Large intestine (tissue), 12 donors: ENCODE measurements at places on chromosomes 5 and 9. TPM values are rescaled to one million over a fixed set of nuclear protein-coding genes. Genes with fewer than 3 reads are reported as not detected.

DNA sequence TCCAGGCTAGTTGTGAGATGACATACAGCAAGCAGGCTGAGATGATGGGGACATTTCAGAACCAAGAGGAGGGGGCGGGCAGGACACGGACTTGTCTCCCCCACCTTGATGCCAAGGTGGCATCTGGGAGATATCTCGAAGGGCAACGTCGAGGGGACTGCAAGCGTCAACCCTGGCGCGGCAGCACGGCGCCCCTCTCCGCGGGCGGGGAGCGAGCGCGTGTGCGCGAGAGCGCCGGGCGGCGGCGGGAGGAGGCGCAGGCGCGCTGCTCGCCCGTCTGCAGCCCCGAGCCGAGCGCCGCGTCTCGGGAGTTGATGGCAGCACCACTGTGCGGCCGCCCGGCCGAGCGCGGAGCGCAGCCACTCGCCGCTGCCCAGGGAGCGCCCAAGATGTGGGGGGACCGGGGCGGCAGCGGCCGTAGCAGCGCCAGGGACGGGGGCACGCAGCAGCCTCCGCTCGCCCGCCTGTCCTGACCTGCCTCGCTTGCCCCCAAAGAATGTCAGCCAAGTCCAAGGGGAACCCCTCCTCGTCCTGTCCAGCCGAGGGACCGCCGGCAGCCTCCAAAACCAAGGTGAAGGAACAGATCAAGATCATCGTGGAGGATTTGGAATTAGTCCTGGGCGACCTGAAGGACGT, at the start of gene PRR16:
PRR16 (plus strand) TSS at position 310 of the 636 bp plus-strand sequence.
- peak; percentile 26 for DNase-seq

DNA sequence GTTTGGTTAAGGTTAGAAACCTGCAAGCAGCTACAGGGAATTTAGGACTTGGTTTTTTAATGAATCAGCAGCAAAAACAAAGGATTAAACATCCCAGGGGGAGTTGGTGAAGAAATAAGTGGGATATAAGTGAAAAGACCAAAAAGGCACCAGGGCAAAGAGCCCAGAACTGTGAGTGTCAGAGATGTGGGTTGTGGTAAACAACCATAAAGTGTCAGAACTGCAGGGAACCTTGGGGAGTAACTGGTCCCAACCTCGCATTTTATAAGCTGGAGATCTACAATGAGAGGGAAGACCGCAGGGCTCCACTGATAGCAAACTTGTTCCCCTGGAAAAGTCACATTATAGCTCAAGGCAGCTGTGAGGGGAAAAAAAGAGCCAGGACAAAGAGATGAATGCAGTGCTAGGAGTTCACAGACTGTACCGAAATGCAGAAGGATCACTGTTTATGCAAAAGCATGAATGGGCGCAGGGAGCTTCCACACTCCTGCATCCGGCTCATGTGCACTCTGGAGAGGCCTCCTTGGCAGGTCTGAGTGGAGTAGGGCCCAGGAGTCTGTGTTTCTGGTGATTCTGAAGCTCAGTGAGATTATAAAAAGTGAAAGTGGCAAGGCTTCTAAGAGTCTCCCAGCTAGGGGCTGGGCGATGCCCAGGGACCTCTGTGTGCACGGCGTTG, 156.3 kb downstream of the GOLPH3 start:
- no peak for DNase-seq

The MARCHF3 gene
- 6.5 TPM for polyA plus RNA-seq

The SLC36A3 gene
- not detected for polyA plus RNA-seq

DNA sequence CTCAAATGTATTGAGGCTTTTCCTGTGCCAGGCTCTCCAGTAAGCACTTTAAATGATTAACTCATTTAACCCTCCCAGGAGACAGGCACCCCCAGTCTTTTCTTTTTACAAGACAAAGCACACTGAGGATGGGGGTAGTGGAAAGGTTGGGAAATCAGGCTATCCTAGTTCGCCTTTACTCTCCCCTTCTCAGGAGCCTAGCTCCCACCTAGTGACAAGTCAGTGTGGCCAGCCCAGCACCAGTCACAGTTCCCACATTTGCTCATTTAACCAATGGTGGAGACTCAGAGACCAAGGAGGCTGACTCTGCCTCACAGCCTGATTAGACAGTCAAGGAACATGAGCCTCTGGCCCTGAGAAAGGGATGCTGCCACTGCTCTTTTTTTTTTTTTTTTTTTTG, 3.5 kb downstream of the ALDH7A1 start:
- DNase-seq: no peak

The TLR4 gene
- polyA plus RNA-seq: 6.2 TPM

- no peak for DNase-seq
These were observed 46.5 kb downstream of the PSMB7 start for GRCh38 chr9:124368692-124369091.

The PDE8B gene
- polyA plus RNA-seq: 4.0 TPM
